ENCODE measurements at places on chromosomes 2 and 18. TPM values are rescaled to one million over a fixed set of nuclear protein-coding genes. Genes with fewer than 3 reads are reported as not detected.

GRCh38 chr2:178076130-178076529 is 3.6 kb upstream of the PDE11A start:
- DNase-seq, result no peak

PROC gene
- 256 TPM for total RNA-seq

- no peak for DNase-seq
Measured at GRCh38 chr2:227545990-227546389, 52.7 kb upstream of the SCYGR2 start.

SRD5A2 gene
- total RNA-seq, result 2.3 TPM

GRCh38 chr2:223928113-223929006 is 16.8 kb downstream of the WDFY1 start:
- DNase-seq, result no peak

DNA sequence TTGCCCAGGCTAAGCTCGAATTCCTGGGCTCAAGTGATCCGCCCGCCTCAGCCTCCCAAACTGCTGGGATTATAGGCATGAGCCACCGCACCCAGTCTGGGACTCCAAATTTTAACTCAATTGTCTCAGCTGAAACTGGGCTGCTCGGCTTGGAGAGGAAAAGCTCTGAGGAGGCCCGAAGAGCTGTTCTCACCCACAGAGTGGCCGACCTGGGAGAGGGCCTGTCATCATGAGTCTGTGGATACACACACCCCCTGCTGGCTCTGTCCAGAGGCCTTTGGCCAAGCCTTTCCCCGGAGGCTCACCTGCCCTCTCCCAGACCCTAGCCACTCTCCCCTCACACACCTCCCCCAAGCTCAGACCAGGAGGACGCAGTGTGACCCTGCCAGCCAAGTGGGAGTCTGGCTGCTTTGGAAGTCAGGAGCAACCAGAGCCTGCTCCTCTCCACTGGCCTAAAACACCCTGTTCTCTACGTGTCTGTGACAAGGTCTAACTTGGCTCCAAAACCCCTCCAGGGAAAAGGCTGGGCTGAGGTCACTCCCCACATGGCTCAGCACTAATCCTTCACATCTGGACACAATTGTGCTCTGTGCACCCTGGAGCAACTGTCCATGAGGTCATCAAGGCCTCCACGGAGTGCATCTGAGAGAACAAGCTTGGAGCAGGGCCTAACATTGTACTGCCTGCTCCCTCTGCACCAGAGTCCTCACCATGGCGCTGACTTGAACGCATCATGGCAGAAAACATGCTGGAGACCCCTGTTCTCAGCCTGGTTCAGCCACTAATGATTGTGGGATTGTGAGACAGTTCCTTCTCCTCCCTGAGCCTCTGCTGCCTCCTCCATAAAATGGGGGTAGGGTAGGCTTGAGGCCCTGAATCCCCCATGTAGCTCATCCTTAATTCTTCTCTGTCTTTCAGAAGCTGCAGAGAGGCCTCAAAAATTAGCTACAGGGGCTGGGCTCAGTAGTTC is 49.9 kb upstream of the RAB6C start:
- no peak for DNase-seq

- no peak for DNase-seq
Measured at GRCh38 chr18:64713284-64713683, 564.4 kb upstream of the LINC00305 start.

- no peak for DNase-seq
Measured at GRCh38 chr2:50693285-50693684, 338.6 kb downstream of the NRXN1 start.

DNA sequence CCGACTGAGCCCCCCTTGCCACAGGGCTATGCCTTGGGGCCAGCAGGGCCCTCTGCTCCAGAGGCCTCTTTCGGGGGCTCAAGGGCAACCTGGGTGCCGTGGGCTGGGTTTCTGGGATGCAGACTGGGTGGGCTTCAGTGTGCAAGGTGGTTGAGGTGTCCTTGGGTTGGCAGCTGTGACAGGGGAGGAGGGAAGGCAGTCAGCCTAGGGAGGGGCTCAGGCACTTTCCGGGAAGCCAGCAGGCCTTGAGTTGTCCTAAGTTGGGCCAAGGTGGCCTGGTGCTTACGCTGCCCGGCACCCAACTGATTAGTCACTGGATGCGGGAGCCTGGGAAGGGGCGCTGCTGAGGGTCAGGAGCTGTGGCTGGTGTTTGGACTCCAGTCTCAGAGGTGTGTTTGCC is 199.5 kb downstream of the TWIST2 start:
- DNase-seq, result no peak

- DNase-seq, result peak; percentile 67
Measured at GRCh38 chr2:113219889-113220641, 46.3 kb downstream of the PSD4 start.

GRCh38 chr2:218382785-218383184 is 712 bp downstream of the SLC11A1 start:
- peak; percentile 47 for DNase-seq

Data from right lobe of liver (tissue), 6 donors.